ENCODE measurements at places on chromosomes 12 and 14.

DNA sequence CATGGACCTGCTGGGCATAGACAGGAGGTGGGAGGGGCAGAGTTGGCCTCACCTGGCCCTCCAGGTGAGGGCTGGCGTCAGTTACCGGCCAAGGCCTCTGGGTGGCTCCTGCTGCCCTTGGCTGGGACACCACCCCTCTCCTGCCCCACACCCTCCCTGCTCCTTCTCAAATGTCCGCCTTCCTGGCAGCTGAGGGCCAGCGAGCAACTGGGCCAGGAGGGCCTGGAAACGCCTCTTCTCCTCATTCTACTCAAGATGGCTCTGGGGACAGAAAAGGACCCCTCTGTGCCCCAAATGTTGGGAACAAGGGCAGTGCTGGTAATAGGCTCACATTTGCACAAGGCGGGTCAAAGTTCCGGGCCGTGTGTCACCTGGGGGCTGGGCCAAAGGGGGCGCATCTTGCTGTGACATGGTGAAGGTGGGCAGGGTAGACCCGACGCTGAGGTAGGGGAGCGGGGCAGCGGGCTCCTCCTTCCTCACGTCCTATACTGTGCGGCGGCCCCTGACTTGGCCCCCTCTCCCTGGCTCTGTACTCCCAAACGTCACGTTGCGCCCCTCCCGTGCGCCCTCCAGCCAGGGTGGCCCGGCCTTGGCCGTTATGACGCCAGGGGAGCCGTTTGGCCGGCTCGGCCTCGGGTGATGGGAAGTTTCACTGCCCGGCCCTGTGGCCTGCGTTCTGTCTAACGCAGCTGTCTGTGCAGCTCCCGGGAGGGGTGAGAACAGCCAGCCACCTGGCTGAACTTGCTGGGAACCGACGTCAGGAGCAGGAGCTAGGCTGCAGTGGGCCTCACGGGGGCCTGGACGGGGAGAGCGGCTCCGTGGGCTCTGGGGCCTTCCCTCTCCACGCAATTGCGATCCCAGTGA lies 18.0 kb upstream of the DLK1 start:
- DNase-seq, result no peak

DNA sequence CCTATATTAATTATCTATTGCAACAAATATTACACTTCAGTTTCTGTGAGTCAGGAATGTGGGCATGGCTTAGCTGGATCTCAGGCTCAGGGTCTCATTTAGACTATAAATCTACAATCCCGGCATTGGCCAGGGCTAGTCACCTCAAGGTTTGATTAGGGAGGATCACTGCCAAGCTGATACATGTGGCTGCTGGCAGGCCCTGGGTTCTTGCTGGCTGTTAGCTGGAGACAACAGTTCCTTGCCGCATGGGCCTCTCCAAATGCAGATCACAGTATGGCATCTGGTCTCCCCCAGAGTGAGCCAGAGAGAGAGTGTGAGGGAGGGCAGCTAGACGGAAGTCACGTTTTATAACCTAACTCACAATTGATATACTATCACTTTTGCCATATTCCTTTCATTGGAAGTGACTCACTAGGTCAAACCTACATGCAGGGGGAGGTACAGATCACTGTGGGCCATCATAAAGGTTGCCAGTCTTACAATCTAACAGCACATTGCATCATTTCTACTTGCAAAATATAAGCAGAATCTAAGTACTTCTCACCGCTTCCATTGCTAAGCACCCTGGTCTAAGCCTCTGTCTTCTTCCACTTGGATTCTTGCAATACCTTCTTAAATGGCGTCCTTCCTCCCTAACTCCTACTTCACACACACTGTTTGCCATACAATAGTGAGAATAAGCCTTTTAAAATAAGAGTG lies 174.0 kb upstream of the ARHGAP5 start:
- no peak for DNase-seq

- no peak for DNase-seq
Observed at GRCh38 chr12:120194226-120194533, 335 bp downstream of the GCN1 start.

DNA sequence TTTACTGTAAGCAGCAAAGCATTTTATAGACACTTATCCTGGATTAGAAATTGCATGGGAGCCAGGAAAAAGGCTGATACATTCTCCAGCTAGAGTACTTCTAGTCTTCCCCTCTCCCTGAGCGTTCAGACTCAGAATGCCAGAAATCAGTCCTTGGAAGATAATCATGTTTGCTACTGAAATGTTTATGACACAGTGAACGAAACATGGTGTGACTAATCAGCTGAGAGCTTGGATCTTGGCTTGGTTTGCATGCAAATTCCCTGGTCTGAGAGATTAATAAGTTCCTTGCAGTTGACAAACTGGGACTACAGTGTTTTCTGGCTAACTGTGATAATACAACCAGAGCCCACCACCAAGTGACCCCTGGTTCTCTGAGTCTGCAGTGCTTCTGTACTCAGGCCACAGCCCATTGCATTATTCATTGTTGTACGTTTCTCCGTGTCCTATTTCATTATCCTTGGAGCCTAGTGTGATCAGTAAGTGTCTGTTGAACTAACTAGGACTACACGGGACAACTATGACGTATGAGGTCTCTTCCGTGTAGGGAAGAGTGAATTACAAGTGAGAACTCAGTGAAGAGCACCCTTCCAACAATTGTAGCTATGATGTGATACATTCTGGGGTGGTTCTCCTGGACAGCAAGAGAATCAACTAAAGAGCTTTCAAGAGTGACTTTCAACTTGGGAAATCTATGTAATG lies 34.6 kb upstream of the EVL start:
- no peak for DNase-seq

GRCh38 chr12:45215419-45216229 lies at the start of gene ANO6:
TSS of gene ANO6 (plus strand) at chr12:45216095. CDS start at chr12:45216322, 227 bp downstream.
- DNase-seq, result peak; percentile 75

DNA sequence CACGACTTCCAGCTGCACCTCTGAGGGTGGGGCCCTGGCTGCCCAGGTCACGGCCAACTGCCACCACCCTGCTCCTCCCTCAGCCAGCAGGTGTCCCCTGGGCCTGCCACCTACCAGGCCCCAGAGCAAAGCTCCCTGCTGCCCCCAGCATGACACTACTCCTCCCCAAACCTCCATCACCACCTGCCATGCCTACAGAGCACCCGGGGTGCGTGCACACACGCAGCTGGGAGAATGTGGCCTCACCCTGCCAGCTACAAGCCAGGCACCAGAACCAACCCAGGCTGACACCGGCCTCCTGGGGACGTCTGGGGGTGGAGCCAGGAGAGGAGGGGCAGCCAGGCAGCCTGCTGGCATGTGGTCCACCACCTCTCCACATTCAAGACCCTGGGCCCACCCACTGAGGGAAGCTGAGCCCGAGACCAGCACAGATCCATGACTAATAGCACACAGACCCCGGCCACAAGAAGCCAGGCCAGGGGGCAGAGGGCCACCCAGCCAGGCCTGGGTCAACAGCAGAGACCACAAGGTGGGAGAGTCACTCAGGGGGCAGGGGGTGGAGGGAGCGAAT lies 3.4 kb downstream of the JAG2 start:
- DNase-seq, result no peak

DNA sequence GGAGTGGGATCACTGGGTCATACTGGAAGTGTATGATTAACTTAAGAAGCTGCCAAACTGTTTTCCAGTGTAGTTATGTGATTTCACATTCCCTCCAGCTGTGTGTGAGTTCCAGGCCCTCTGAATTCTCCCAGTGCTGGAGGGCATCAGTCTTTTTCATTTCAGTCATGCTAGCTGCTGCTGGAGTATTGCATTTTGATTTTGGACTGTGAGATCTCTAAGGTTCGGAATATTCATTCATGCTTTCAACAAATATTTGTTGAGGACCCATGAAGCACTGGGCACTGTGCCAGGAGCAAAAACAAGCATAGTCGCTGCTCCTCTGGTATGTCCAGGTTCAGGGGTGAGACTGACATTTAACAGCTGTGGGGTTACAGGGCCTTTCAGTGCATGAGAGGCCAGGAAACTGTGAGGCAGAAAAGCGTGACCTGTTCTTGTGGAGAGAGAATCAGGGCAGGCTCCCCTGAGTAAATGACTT lies 133.2 kb downstream of the SCARB1 start:
- no peak for DNase-seq
